ENCODE measurements at places on chromosomes 1 and 21.

- no peak for DNase-seq
Observed at GRCh38 chr1:212944229-212944901, 6.0 kb upstream of the VASH2 start.

- DNase-seq = no peak
Observed at GRCh38 chr21:26539566-26539965, 33.5 kb downstream of the CYYR1 start.

- DNase-seq = no peak
Observed at GRCh38 chr21:44420416-44421205, 34.7 kb upstream of the LRRC3 start.

- DNase-seq = no peak
Observed at GRCh38 chr1:194870860-194871259, 1684.4 kb upstream of the B3GALT2 start.

- DNase-seq = peak; percentile 26
Observed at GRCh38 chr1:115647047-115647446, 5.3 kb downstream of the VANGL1 start.

- no peak for DNase-seq
Observed at GRCh38 chr1:183155939-183156338, 30.1 kb upstream of the LAMC2 start.

DNA sequence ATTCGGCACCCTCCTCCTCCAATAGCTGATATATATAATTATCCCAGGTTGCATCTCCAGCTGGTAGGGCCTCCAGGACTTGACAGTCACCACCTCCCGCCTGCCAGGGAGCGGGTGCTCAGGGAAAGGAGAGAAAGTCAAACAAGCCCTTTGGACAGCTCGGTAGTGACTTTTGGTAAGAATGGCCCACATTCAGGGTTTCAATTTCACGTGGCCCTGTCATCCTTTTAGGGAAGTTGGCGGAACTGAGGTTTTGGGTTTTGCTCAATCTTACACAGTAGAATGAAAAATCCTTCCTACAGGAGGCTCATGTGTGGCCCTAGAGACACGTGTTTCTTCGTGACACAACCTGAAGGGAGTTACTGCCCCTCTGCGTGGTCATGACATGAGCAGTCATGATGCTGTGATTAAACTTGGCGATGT is 44.2 kb downstream of the CAPN8 start:
- DNase-seq = no peak

- no peak for DNase-seq
Observed at GRCh38 chr1:155086128-155086741, 7.6 kb downstream of the EFNA3 start.

- no peak for DNase-seq
Observed at GRCh38 chr1:7610936-7611335, 160.2 kb upstream of the VAMP3 start.

- peak; percentile 62 for DNase-seq
Observed at GRCh38 chr1:205248793-205249601, 21.3 kb downstream of the TMCC2 start.

GRCh38 chr1:166603296-166603695 is 236.0 kb upstream of the POGK start:
- no peak for DNase-seq

DNA sequence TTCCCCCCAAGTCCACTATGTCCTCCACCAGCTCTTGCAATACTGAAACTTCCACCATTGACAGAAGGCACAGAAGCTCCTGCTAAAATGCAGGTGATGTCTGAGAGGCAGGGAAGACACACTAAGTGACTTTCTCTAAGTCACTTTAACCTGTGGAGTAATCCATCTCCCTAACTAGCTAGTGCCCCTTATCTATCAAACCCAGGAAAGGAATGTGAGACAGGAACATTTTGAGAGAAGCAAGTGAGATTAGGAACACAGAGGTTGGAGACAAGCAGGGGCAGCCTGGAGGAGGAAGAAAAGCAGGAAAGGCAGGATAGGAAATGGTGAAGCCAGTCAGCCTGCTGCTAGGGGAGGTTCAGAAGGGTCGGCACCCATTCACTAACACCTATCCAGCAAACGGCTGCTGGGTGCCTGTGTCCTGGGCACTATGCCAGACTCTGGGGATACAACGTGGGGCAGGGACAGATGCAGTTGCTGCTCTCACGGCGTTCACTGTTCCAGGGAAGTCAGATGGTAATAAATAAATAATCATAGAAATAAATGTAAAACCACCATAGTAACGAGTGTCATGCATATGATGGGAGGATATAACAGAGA is 7.0 kb downstream of the GPA33 start:
- DNase-seq = no peak

DNA sequence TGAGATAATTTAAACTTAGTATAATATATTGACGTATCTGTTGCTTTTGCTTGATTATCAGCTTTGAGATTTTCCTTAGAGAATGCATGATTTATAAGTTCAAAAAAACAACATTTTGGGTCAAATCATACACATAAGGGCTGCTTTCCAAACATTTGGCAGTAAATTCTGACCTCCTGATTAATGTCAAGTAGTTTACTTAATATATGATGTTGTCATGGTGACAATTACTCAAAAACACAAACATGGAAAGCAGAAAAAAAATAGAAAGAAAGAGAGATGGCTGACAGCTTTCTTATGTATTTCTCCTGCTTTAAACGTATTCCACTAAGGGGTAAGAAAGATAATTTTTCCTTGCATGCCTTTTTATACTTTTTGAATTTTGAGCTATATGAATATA is 258.2 kb upstream of the C1orf105 start:
- DNase-seq = no peak

- DNase-seq = no peak
Observed at GRCh38 chr1:243336163-243336562, 80.3 kb downstream of the SDCCAG8 start.

- no peak for DNase-seq
Observed at GRCh38 chr21:35504951-35505466, 455.9 kb upstream of the RUNX1 start.

DNA sequence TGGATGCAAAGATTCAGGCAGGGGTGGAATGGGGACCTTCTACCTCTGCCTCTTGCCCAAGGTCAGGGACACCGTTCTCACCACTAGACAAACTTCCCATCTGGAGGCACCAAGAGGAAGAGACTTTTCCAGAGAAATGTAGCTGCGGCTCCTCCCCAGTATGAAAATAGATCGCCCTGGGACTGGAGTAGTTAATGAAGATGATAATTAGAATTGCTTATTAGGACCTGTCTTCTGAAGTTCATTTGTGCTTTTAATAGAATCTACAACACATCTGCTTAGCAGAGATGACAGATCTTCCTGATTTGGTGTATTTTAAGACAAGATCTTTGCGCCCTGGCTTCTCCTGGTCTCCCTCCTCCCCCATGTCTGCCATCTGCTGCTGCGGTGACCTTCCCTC is 266.6 kb downstream of the KAZN start:
- no peak for DNase-seq

GRCh38 chr1:2840036-2840809 is 38.7 kb upstream of the TTC34 start:
- DNase-seq = no peak

GRCh38 chr1:73998348-73998959 is 199.5 kb downstream of the LRRIQ3 start:
- DNase-seq = peak; percentile 48

DNA sequence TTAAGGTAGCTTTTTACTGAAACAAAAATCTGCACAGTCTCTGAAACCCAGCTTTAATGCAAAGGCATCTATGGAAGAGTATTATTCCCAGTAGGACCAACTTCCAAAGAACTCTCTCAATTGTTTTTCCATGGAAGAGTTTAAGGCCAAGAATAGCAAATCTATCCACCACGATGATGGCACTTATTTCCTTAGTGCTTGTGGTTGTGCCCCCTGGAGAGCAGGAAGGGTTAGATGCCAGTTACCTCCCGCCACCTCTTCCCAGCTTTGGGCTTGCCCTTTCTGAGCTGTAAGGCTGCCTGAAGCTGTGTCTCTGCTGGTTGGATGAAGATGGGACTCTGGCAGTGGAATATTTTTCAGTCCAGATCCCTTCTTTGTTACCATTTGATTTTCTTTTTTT is 4.8 kb upstream of the ATP1A1 start:
- DNase-seq = peak; percentile 32

- no peak for DNase-seq
Observed at GRCh38 chr1:59697150-59697800, 117.5 kb upstream of the HOOK1 start.

DNA sequence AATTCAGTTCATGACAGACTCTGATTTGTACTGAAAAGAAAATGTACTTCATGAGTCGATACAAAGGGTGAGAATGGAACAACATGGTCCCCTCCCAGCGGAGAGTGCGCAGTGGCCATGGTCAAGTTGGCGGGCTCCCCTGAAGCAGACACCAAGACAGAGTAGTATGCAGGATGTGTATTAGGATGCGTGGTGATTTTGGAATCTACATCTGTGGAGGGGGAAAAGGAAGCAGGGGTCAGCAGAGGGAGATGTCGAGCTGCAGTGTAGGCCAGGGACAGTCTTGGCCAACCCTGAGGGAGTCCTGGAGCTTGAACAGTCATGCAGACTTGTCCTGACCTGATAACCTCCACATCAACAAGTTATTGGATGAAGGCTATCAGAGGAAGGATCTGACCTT is 481.0 kb downstream of the OMA1 start:
- DNase-seq = no peak

DNA sequence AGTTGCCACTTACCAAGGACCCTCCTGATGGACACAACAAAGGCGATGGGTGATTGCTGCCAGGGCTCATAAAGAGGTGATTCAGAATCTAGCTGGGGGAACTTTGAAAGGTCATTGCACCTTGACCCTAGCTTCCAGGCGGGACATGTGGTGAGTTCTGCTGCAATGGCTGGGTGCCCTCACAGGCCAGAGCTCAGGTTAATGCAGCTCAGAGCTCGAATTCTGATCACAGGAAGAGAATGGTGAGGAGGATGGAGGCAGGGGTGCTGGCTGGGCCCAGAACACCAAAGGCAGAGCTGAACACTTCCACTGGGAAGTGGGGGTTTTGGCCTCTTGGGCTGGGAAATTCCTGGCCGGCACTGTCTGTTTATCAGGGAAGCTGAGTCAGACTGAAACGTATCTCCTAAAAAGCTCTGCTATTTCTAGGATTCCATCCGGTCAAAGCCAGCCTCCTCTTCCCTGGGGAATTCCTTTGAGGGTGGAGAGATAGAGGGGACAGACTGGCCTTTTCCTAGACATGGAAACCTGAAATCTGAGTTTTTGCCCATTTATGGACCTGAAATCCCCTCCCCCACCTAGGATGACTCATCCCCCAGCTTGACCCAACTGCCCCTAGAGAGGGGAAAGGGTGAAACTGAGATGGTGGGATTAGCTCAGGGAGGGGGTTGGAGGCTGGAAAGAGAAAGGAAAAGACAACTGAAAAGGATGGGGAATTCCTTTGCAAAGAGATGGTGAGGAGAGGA is 27.2 kb downstream of the NUAK2 start:
- DNase-seq = peak; percentile 80

- DNase-seq = no peak
Observed at GRCh38 chr1:25873120-25873519, 2.4 kb downstream of the PAQR7 start.

DNA sequence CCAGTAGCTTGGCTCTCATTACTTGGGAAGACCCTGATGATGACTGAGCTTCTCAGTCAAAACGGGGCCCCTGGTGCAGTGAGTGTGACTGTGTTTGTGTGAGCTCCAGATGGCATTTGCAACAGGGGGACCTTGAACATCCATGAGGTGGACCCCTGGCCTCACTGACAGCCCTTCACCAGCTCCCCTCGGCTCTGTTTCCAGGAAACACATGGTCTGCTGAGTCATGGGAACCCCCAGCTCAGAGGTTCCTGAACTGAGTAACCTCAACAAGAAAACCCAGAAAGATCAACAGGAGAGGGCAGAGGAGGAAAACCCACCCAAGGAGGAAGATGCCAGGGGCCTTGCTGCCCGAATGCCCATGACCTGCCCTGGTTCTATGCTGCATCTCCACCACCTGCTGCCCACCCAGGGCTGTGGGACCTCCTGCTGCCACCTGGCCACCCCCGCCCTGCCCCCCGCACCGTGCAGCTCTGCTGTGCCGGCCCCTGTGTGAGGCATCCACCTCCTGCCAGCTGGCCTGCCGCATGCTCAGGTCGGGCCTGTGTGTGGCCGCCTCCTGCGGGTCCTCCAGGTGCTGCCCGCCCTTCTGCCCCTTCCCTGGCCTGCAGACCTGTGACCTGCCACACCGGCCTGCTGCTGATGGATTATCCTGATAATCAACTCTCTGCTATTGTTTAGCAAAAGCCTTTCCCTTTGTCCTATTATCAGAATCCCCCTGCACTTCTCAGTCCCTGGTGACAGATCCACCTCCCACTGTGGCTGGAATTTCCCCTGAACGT is 4.2 kb upstream of the KRTAP12-1 start:
- no peak for DNase-seq

DNA sequence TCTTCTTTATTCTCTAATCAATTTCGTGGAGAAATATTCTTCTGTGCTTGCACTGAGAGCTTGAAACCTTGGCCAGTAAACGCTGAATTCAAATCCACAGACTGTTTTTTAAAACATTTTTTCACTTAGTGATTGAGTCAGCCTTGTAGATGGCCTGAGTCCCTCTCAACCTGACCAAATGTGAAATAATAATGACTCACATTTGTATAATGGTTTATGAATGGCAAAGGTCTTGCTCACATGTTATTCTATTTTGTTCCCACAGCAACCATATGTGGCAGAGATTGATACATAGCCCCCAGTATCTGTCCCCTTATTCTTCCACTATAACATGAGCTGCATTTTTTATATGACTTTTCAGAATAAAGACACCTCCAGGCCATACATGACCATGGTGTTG is 47.8 kb upstream of the CCDC190 start:
- DNase-seq = peak; percentile 91

- DNase-seq = no peak
Observed at GRCh38 chr1:145879775-145880174, 5.9 kb downstream of the ANKRD35 start.

DNA sequence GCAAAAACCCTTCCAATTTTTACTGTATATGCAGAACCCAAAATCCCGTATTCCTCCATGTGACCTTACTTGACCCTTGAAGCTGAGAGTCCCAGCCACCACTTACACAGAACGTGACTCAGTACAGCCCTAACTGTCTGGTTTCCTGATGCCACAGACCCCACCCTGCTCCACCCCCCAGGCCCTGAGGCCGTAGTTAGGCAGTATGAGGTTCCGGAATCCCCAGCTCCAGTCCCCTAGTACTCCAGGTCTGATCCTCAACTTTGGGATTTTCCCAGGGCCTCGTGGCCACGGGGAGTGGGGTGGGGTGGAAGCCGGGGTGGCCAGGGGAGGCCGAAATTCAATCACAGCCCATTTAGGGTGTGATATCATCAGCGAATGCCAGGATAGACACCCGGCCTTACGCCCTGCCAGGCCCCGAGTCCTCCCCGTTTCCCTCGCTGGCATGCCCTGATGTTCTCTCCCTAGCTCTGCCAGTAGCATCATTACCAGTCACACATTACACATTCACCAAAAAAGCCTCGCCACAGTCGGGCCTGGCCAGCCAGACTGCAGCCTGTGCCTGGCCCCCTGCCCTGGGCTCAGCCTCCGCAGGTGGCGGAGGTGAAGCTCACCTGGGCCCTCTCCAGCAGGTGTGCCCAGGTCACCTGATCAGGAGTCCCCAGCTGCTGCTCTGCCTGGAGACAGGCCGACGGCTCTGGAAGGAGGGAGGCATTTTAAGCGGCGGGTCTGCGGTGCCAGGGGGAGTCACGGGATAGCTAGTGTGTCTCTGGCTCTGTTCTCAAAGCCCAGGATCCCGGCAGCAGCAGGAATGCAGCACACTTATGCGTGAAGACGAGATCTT is 70.8 kb downstream of the SCCPDH start:
- DNase-seq = no peak

- no peak for DNase-seq
Observed at GRCh38 chr1:164587617-164588501, 28.9 kb downstream of the PBX1 start.
